MCF 10A (cell line): ENCODE measurements at places on chromosomes 4 and X.

DNA sequence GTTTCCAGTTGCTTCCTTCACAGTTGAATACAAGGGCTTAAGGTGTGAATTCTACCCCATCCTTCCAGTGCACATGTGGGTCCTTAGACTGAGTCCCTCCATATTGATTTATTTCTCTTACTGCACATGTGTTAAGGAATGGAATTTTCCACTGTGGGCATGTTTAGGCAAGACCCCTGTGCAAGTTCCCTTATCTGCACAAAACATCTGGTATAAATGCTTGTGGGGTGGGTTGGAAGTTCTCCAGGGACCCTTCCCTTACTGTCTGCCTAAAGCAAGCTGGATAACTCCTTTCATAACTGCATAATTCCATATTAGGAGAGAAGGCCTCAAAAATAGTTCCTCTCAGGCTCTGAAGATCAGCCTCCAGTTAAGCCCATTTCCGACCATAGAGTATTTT lies 570.9 kb downstream of the ADGRL3 start:
- no peak for DNase-seq

- DNase-seq, result no peak
Observed at GRCh38 chr4:123706973-123707372, 310.4 kb downstream of the SPRY1 start.

DNA sequence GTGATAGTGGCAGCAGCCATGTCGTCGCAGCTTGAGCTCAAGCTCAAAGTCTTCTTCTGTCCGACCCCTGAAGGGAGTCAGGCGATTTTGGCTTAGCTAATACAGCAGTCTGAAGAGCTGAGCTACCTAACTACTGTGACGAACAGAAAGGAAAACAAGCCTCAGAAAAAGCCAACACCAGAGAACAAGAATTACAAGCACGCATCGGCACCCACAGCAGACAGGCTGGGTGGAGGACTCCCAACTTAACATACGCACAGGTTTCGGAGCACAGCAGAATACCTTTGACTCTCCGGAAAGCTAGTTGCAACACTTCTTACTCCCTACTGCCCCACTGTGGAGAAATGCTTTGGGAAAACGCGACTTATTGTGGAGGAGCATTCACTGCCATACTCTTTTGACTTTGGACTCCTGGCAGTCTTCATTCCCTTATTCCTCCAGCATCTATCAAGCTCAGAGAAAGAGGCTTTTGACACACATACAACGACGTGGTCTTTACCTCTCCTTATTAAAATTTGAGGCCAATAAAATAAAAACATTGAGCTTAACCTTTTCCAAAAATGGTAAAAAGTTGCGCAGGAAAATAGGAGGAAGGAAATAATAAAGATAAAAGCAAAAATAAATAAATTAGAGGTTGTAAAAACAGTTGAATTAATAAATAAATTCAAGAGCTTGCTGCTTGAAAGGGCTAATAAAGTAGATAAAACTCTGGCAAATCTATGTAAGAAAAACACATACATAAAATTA lies 41.3 kb upstream of the GPC3 start:
- peak; percentile 70 for DNase-seq

GRCh38 chrX:143017272-143017671 lies 8.5 kb upstream of the SPANXN4 start:
- DNase-seq, result no peak
